IPS DF 6.9 (cell line): ENCODE measurements at places on chromosomes 7 and 10.

- no peak overlapping the region for H3K27ac ChIP-seq
- H3K4me1 ChIP-seq: no peaks in the 10 kb centered on the region; the same call in 1 of the 2 replicates
- H3K36me3 ChIP-seq: no peaks in the 10 kb centered on the region
Measured at GRCh38 chr7:96599288-96599936, 110.2 kb downstream of the SEM1 start.

- no peaks in the 10 kb centered on the region for H3K36me3 ChIP-seq
- DNase-seq: no peak
- H3K27ac ChIP-seq: no peak overlapping the region
- no peaks in the 10 kb centered on the region for H3K27me3 ChIP-seq
- peaks cover 2% of the 10 kb centered on the region; the same call in 1 of the 2 replicates for H3K4me1 ChIP-seq
Measured at GRCh38 chr10:51832652-51833383, 133.4 kb upstream of the CSTF2T start.

GRCh38 chr7:94907026-94907810 lies at the start of gene PPP1R9A:
PPP1R9A (plus strand) TSS chr7:94907594; CDS start chr7:94910114, 2,520 bp downstream.
- H3K27ac ChIP-seq: no peak within 1 kb of the TSS
- H3K36me3 ChIP-seq: no peaks in the 10 kb centered on the region; the same call in 1 of the 2 replicates
- no peaks in the 10 kb centered on the region for H3K27me3 ChIP-seq
- H3K4me1 ChIP-seq: peaks cover 1% of the 10 kb centered on the region; the same call in 1 of the 2 replicates
- peak within 1 kb of the TSS; percentile 47; the same call in 1 of the 2 replicates for H3K4me3 ChIP-seq
- no peak for DNase-seq

- H3K27ac ChIP-seq: no peak overlapping the region
- peaks cover 1% of the 10 kb centered on the region; the same call in 1 of the 2 replicates for H3K4me1 ChIP-seq
- DNase-seq: no peak
- no peak overlapping the region for H3K4me3 ChIP-seq
Measured at GRCh38 chr10:84634636-84635035, 306.2 kb downstream of the CCSER2 start.

- no peaks in the 10 kb centered on the region for H3K4me1 ChIP-seq
- no peaks in the 10 kb centered on the region for H3K36me3 ChIP-seq
- H3K27me3 ChIP-seq: no peaks in the 10 kb centered on the region
- no peak overlapping the region for H3K4me3 ChIP-seq
- DNase-seq: no peak
Measured at GRCh38 chr10:85080934-85081333, 752.5 kb downstream of the CCSER2 start.

DNA sequence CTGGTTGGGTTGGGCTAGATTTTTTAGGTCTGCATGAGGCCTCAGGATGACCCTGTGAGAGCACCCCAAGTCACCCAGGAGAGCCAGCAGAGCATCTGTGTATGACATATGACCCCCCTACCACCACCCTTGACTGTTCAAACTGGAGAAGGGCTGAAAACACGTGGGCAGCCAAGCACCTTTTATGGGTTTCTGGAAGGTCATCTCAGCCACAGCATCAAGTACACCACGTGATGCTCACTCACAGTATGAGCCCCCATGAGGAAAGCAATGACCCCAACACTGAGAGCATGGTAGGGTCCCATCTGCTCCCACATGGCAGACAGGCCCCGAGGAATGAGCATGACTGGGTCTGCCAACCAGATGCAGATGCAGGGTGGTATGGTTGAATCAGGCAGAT lies 149.4 kb upstream of the GDF10 start:
- H3K4me1 ChIP-seq: no peaks in the 10 kb centered on the region
- no peaks in the 10 kb centered on the region for H3K36me3 ChIP-seq
- no peak overlapping the region for H3K27ac ChIP-seq
- no peaks in the 10 kb centered on the region for H3K27me3 ChIP-seq
- no peak for DNase-seq

GRCh38 chr10:88512599-88512998 lies 70.5 kb downstream of the RNLS start:
- H3K27ac ChIP-seq: no peak overlapping the region
- no peaks in the 10 kb centered on the region for H3K27me3 ChIP-seq
- no peaks in the 10 kb centered on the region for H3K36me3 ChIP-seq
- no peak overlapping the region for H3K4me3 ChIP-seq
- DNase-seq: no peak

- no peaks in the 10 kb centered on the region; the same call in 1 of the 2 replicates for H3K4me1 ChIP-seq
- no peak overlapping the region for H3K27ac ChIP-seq
- H3K4me3 ChIP-seq: peak overlapping the region; percentile 86; the same call in 1 of the 2 replicates
- H3K36me3 ChIP-seq: peaks cover 8% of the 10 kb centered on the region; the same call in 1 of the 2 replicates
- H3K27me3 ChIP-seq: no peaks in the 10 kb centered on the region
Measured at GRCh38 chr10:5888843-5889623, 660 bp downstream of the ANKRD16 start.

DNA sequence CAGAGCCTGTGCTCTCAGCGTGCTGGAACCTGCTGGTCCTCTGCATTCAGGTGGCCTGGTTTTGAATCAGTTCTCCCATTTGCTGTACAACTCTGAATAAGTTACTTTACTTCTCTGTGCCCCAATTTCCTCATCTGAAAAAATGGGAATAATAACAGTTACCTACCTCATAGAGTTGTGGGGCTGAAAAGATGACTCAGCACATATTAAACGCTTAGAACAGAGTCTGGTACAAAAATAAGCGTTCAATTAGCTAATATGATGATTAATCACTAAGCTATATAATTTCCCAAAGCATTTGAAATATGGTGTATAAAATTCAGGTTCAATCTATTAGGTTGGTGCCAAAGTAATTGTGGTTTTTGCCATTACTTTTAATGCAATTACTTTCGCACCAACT lies 259.1 kb downstream of the PRPF18 start:
- peaks cover 4% of the 10 kb centered on the region for H3K4me1 ChIP-seq
- no peaks in the 10 kb centered on the region for H3K27me3 ChIP-seq
- DNase-seq: no peak
- H3K4me3 ChIP-seq: no peak overlapping the region
- no peaks in the 10 kb centered on the region for H3K36me3 ChIP-seq

GRCh38 chr7:16422917-16423316 lies 1.6 kb upstream of the CRPPA start:
- DNase-seq: no peak
- no peaks in the 10 kb centered on the region for H3K36me3 ChIP-seq
- no peak overlapping the region for H3K27ac ChIP-seq
- no peaks in the 10 kb centered on the region for H3K4me1 ChIP-seq
- H3K4me3 ChIP-seq: no peak overlapping the region
- no peaks in the 10 kb centered on the region; the same call in 1 of the 2 replicates for H3K27me3 ChIP-seq

- H3K36me3 ChIP-seq: no peaks in the 10 kb centered on the region
- H3K4me1 ChIP-seq: no peaks in the 10 kb centered on the region; the same call in 1 of the 2 replicates
- no peak for DNase-seq
Measured at GRCh38 chr10:118958984-118959925, 70.3 kb upstream of the NANOS1 start.

- no peaks in the 10 kb centered on the region for H3K27me3 ChIP-seq
- no peak overlapping the region for H3K4me3 ChIP-seq
Measured at GRCh38 chr10:111037858-111038257, 39.0 kb upstream of the ADRA2A start.

- no peak overlapping the region for H3K4me3 ChIP-seq
- DNase-seq: no peak
- no peaks in the 10 kb centered on the region for H3K36me3 ChIP-seq
- H3K27ac ChIP-seq: no peak overlapping the region
- no peaks in the 10 kb centered on the region; the same call in 1 of the 2 replicates for H3K4me1 ChIP-seq
- no peaks in the 10 kb centered on the region for H3K27me3 ChIP-seq
Measured at GRCh38 chr7:28488061-28488791, 75.9 kb downstream of the CREB5 start.

DNA sequence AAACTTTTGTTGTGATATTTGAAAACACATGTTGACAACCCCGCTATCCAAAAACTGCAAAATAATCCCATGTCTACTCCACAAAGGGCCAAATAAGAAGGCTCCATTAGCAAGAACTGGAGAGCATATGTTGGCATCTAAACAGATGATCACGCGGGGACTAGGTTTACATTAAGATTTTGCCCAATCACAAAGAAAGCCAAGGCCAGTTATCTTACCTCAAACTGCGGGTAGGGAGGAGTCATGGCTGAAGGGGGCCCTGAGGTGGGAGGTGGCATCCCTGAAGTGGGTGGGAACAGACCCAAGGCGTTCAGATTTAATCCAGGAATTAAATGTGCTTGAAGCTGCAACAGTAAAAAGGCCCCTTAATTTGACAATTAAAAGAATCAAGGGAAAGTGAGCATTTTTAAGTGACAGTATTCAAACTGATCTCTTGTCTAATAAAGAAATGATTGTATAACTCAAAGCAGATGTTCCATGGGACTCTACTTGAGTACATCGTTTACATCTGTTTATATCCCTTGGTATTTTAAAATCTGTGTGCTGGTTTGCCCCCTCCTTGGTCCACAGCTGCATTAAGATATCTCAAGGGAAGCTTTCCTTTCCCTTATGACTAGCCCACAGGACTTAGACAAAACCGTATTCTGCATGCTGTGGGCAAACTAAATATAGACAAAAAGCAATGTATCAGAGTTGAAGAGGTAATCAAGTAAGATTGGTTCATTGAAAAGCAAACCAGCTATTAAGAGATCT lies 42.9 kb downstream of the MALSU1 start:
- H3K27me3 ChIP-seq: no peaks in the 10 kb centered on the region
- no peak overlapping the region for H3K4me3 ChIP-seq
- DNase-seq: no peak
- no peaks in the 10 kb centered on the region for H3K4me1 ChIP-seq
- H3K36me3 ChIP-seq: peaks cover 20% of the 10 kb centered on the region; the same call in 1 of the 2 replicates

DNA sequence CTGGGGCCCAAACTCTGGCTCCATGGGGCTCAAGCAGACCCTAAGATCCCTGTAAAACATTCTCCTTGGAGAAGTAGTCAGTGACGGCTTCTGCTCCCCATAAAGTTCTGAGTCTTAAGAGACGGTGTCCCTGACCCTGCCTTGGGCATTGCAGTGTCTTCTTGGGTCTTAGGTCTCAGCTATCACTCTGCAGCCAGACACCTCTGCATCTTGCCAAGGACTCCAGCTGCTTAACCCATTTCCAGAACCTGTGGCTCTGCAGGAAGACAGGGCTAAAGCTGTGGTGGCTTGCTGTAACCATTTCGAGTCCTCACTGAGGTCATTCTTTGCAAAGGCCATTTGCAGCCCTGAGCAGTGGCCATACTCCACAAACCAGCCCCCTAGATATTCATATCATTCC lies 337.1 kb upstream of the ZMIZ1 start:
- no peaks in the 10 kb centered on the region for H3K27me3 ChIP-seq
- no peak overlapping the region for H3K27ac ChIP-seq
- no peak for DNase-seq
- H3K4me3 ChIP-seq: no peak overlapping the region
- no peaks in the 10 kb centered on the region for H3K4me1 ChIP-seq

GRCh38 chr7:77550586-77550985 lies 13.5 kb downstream of the PTPN12 start:
- H3K27me3 ChIP-seq: no peaks in the 10 kb centered on the region
- H3K27ac ChIP-seq: no peak overlapping the region
- H3K36me3 ChIP-seq: no peaks in the 10 kb centered on the region

- no peaks in the 10 kb centered on the region for H3K4me1 ChIP-seq
- H3K4me3 ChIP-seq: no peak overlapping the region
- H3K27me3 ChIP-seq: no peaks in the 10 kb centered on the region
- no peak overlapping the region for H3K27ac ChIP-seq
- H3K36me3 ChIP-seq: no peaks in the 10 kb centered on the region
Measured at GRCh38 chr7:90972906-90973550, 291.2 kb upstream of the FZD1 start.

GRCh38 chr10:29957907-29958331 lies 101.5 kb downstream of the JCAD start:
- DNase-seq: no peak
- H3K4me3 ChIP-seq: no peak overlapping the region
- H3K4me1 ChIP-seq: no peaks in the 10 kb centered on the region
- H3K27ac ChIP-seq: no peak overlapping the region

DNA sequence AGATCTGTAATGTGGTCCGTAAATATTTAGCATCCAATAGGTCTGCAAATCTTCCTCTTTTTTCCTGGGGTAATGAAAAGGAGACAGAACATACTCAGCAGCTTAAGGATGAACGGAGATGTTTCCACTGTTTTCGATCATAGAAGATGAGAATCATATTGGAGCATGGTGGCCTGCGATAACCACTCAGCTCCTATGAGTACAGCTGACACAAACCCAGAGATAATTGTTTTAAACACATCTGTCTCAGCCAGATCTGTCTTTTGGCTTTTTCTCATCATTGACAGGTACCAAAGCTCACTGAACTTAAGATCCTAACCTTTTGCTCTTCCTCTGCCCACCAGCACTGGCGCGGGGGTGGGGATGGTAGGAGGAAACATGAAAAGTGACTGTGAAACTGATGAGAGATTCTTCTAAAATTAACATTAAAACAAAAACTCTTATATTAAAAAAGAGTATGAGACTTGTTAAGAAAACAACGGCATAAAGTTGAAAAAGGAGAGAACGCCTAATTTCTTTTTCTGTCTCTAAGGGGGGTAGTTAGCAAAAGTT lies 71.0 kb downstream of the SVOPL start:
- no peaks in the 10 kb centered on the region for H3K27me3 ChIP-seq
- H3K36me3 ChIP-seq: no peaks in the 10 kb centered on the region
- no peak overlapping the region for H3K27ac ChIP-seq
- no peak overlapping the region for H3K4me3 ChIP-seq
- no peak for DNase-seq
- peaks cover 1% of the 10 kb centered on the region; the same call in 1 of the 2 replicates for H3K4me1 ChIP-seq

DNA sequence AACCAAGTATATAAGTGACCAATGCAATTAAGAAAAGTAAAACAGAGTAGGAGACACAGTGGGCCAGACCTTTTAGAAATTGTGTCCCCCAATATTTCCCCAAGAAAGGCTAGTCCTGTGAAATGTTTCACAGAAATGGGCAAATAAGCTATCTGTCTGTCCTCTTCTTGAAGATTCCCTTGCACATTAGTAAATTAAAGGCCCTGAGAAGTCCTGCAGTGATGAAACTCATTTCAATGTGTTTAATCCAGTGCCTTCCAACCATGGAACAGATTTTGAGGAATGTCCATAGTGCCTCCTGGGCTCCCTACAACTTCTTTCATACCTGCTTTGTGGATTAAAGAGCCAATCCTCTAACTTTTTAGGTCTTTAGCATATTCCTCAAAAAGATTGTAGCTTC lies 11.2 kb upstream of the EEPD1 start:
- DNase-seq: no peak
- H3K4me1 ChIP-seq: no peaks in the 10 kb centered on the region; the same call in none of the 2 replicates
- no peaks in the 10 kb centered on the region for H3K36me3 ChIP-seq
- H3K27ac ChIP-seq: no peak overlapping the region

GRCh38 chr7:134639061-134639460 lies 7.6 kb upstream of the BPGM start:
- H3K4me1 ChIP-seq: no peaks in the 10 kb centered on the region
- no peak for DNase-seq
- no peak overlapping the region for H3K4me3 ChIP-seq
- H3K27ac ChIP-seq: no peak overlapping the region
- H3K36me3 ChIP-seq: no peaks in the 10 kb centered on the region
- H3K27me3 ChIP-seq: no peaks in the 10 kb centered on the region

- peaks cover 5% of the 10 kb centered on the region for H3K4me1 ChIP-seq
- H3K27me3 ChIP-seq: no peaks in the 10 kb centered on the region
- no peaks in the 10 kb centered on the region for H3K36me3 ChIP-seq
Measured at GRCh38 chr7:83861-84632, 108.3 kb upstream of the FAM20C start.

DNA sequence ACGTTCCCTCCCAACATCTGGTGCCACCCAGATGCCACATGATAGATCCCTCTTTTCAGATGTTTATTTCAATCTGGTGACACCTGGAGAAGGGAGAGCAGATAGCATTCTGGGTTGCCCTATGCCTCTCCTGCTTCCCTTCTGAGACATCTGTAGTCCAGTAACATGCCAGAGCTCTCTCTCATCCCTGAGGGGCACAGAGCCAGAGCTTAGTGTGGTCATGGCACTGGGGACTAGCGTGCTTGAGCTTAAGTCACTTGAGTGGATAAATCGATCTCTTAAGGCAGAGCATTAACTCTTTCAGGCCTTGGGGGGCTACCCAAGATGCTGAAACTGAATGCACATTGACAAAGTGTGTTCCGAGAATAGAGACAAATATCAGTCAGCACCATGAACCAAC lies 47.9 kb downstream of the WNT2 start:
- H3K27ac ChIP-seq: no peak overlapping the region
- no peaks in the 10 kb centered on the region for H3K4me1 ChIP-seq
- H3K27me3 ChIP-seq: no peaks in the 10 kb centered on the region
- no peak overlapping the region for H3K4me3 ChIP-seq
- no peak for DNase-seq
